ENCODE measurements at places on chromosomes 6 and 20.

- no peak for DNase-seq
Measured at GRCh38 chr20:23513164-23513563, 22.2 kb downstream of the CST8 start.

DNA sequence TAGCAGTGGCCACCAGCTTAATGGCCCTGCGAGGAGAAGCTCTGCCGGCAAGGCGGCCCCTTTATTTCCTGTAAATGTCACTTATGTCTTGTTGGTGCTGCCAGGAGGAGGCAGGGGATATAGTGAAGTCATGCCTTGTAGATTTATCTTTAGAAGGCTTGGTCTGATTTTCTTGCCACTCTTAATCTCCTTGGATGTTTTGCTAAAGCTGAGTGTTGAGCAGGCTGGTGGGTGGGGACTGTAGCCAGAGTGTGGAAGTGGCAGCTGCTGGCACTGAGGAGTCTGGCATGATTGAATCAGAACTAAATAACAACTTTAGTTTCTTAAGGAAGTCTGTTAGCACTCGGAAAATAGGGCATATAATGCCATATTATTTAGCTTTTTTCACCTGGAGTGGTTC is 77.9 kb downstream of the PHF20 start:
- no peak for DNase-seq

DNA sequence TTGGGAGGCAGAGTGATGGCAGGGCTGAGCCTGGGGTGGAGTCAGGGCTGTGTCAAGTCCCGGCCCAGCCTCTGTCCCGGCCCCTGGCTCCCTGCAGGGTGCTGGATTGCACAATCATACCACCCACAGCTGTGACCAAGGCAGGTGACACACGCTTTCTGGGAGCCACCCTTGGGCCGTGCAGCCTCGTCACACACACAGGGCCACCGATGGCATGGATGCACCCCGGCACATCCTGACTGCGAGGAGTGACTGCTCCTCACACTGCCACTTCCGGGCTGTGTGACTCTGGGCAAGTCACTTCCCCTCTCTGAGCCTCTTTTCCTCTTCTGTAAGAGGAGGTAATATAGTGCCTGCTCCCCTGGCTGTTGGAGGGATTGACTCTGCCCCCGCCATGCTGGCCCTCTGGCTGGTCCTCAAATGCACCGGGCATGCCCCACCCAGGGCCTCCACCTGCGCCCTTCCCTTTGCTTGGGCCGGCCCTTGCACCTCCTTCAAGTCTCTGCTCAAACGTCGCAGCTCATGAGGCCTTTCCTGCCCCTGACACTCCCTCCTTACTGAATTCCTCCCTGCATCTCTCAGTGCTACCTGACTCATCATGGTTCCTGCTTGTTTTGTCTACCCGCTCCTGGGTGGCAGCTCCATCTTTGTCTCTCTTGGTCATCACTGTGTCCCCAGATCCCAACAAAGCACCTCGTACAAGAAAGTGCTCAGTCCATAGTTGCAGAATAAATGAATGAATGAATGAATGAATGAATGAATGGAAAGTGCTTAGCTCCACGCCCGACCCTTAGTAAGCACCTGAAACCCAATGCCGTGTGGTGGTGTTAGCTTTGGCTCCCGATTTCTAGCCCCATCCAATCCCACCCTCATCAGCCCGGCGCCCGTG is 93.5 kb downstream of the CEBPB start:
- DNase-seq, result no peak

- DNase-seq, result no peak
Measured at GRCh38 chr6:144896871-144897270, 611.7 kb downstream of the UTRN start.

GRCh38 chr20:25036331-25036936 is 21.5 kb downstream of the ACSS1 start:
- DNase-seq, result no peak

DNA sequence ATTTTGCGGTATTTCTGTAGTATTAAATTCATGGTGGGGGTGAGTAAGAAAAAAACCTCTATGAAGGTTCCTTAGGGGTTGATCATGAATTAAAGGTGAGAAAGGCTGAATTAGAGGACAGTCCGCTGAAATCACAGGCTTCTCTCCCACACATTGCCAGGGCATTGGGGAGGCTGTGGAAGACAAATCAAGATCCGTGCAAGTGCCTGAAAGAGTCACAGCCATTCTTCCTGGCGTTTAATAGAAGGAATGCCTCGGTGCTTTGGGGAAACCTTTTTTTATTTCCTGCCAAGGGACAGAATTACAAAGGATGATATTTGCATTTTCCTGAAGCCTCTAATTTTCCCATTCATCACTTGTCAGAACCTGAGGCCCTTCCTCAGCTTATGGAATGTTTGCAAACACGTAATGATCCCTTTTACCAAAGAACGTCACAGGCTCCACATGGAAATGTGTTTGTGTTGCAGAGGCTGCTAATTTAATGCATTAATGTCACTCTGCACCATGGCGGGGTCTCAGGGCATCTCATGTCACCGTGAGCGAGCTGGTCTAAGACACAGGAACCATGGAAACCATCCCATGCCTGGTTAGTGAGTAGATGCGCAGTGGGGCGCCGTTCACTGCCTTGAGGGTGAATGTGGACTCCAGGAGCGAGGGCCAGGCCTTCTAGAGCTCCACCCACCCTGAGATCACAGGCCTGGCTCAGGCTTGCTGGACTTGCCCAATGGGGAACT is 185.9 kb upstream of the SULF2 start:
- DNase-seq, result no peak

DNA sequence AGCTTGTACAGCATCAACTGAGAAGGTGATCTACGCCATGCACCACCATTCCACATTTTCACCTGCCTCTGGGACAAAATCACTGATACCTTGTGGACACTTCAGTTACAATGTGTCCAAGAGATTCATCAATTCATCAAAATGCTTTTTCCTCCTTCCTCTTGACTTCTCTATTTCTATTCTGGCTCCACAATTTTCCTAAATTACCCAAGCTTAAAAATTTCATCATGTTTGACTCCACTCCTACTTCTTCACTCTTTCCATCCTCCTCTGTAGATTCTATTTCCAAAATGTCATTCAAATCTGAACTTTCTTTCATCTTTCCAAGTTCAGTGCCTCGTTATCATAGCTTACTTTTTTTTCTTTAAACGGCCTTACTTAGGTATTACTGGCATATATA is 172.2 kb downstream of the BTBD9 start:
- DNase-seq, result no peak

DNA sequence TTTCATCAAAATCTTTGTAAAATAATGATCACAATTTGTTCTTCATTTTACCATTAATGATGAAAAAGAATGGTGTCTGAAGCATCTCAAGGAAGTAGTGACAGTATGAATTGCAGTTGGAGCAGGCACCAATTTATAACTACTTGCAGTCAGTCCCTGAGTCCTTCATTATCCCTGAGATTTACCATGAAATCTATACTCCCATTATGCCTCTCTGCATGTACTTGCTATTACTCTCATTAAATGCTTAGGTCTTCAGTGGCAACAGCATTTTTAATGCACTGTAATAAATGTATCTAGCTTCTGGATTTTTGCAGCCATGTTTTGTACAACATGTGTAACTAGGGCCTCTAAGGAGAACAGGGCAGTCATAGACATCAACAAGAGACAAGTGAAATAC is 708.8 kb downstream of the EYS start:
- no peak for DNase-seq
